T follicular helper cell (primary cell): ENCODE measurements at places on chromosomes 2 and 18.

GRCh38 chr2:193527146-193527545, 1332.4 kb upstream of the TMEFF2 start:
- DNase-seq, result no peak

GRCh38 chr2:39215545-39215944, 28.2 kb downstream of the CDKL4 start:
- no peak for DNase-seq

DNA sequence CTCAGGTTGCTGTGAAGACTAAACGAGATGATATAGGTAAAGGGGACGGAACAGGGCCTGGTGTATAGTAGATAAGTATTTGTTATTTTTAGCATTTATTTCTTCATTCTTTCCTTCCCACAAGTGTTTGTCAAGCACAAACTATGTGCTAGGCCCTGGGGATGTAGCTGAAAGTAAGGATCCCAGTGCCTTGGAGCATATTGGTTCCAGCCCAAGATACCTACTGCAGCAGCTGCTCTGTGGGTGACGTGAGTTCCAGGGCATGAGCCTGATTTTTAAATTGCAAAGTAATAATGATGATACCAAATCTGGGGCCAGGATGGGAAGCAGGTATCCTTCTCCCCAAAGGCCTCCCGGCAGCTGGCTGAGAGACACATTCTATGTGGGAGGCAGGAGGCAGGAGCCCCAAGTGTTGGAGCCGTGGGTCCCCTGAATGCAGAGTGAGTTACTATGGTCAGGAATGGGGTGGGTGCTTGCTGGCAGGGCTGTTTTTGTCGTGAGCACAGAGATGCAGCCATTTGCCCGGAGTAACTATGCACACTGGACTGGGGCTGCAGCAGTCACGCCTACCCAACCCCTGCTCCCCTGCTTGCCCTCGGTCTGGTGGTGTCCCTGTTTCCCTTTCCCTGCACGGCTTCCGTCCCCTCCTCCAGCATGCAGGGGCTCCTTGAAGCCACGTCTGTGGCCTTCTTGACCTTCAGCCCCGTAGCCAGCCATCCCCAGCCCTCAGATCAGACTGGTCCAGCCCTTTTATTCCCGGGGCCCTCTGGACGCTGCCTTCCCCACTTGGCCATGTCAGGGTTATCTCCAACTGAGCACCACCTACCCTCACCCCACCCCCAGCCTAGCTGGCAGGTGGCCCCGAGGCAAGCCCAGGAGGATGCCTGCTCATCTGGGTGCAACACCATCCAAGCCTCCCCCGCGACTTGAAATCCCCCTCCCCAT, 52.4 kb downstream of the INHBB start:
- DNase-seq, result no peak

DNA sequence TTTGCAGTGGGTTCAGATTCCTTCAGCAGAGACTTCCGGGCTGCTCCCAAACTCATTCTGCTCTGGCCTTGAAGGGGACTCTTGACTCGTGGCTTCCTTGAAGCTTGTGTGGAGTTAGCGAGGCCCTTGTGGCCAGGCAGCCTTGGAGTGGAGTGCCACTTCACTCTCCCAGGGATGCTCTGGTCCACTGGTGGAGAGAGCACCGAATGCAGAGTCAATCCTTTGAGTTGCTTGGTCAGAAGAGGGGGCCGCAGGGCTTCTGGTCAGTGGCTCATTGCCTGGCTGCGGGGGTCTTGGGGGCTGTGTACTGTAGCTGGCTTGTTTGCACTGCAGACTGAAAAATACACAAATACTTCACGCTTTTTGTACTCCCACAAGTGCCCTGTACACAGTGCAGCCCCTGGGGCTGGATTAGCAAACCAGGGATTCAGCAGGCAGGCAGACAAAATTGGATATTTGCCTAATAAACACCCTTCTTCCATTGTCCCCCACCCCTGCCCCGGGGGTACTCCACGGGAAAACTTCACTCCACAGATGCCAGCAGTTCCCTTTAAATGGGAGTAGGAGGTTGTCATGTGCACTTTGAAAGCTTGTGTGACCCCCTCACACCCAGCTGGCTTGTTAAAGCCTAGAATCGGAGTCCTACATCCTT, 3.2 kb downstream of the GLI2 start:
- no peak for DNase-seq

DNA sequence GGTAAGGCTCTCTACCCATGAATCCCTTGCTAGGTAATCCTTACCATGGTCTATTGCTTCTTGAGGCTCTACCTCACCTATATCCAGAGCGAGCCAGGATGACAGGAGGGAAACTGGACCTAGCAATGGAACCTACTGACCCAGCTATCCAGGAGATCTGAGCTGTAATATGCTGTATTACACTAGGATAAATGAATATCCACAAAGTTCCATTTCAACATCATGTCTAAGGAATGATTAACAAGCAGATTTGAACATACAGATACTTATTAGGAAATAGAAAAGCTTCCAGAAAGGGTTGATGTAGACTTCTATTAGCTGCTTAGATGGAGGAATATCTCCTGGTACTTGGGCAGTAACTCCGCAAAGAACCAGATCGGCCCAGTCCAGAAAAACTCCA, 110.1 kb downstream of the BAZ2B start:
- no peak for DNase-seq

DNA sequence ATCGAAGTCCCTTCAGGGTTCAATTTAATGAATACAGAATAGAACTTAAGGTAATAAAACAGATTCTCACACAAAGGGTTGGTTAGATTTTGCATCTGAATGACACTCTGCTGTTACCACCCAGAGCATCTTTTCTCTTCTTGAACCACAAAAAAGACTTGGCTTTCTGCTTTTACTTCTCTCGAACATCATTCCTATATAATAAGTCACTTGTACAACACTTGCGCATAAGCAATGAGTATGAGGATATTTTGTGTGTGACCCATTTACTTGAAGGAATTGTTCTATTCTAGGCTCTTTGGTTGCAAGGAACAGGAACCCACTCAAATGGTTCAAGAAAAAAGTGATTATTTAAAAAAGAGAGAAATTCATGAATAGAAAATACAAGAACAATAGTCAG, 126.2 kb downstream of the NUP35 start:
- DNase-seq, result no peak

DNA sequence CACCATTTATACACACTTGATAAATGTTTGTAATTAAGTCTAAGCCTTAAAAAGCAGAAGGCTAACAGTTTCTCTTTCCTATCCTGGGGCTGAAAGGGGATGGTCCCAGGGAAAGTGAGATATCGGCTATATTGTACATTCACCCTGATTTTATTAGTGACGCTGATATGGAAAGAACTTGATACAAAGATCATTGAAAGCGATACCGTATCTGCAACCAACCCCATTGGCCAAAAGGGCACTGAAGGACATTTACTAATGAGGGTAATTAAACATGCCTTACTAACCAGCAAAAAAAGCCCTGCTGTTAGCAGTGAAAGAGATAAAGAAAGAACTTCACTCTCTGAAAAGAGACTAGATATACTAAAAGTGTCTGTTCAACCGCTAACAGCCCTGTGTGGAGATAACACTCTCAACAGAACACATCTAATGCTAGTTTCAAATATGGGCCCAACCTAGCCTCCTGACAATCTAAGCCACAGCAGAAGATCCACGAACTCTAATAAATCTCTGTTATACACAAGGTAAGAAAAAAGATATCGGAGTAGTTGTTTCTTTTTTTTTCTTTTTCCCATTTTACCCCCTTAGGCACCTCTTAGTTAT, 200.0 kb downstream of the CDH2 start:
- no peak for DNase-seq

- DNase-seq, result no peak
These were observed 810.4 kb downstream of the METTL4 start for GRCh38 chr18:1760901-1761300.
